ENCODE measurements at places on chromosomes 16 and 17. TPM values are rescaled to one million over a fixed set of nuclear protein-coding genes. Genes with fewer than 3 reads are reported as not detected.

Gene KRT16
- polyA plus RNA-seq: not detected

Gene BCAR1
- polyA plus RNA-seq: not detected

Gene PSMC3IP
- polyA plus RNA-seq: 2.9 TPM

Gene GPR142
- not detected for polyA plus RNA-seq

Gene CHST5
- polyA plus RNA-seq: not detected

Gene CDC27
- polyA plus RNA-seq: 90.9 TPM

Gene SRR
- 3.4 TPM for polyA plus RNA-seq

Gene DHRS7C
- not detected for polyA plus RNA-seq

Gene CDRT15L2
- not detected for polyA plus RNA-seq

Gene CCL2
- not detected for polyA plus RNA-seq

Gene TNFRSF13B
- polyA plus RNA-seq: 224 TPM

Gene LAT
- polyA plus RNA-seq: 8.3 TPM

Measured in IgD-negative memory B cell (primary cell).